GM12878 (cell line): ENCODE measurements at places on chromosomes 16 and 17.

- DNase-seq = no peak
Measured at GRCh38 chr17:62134397-62134796, 69.3 kb upstream of the MED13 start.

- DNase-seq = no peak
Measured at GRCh38 chr16:72442385-72443158, 270.6 kb upstream of the PMFBP1 start.

DNA sequence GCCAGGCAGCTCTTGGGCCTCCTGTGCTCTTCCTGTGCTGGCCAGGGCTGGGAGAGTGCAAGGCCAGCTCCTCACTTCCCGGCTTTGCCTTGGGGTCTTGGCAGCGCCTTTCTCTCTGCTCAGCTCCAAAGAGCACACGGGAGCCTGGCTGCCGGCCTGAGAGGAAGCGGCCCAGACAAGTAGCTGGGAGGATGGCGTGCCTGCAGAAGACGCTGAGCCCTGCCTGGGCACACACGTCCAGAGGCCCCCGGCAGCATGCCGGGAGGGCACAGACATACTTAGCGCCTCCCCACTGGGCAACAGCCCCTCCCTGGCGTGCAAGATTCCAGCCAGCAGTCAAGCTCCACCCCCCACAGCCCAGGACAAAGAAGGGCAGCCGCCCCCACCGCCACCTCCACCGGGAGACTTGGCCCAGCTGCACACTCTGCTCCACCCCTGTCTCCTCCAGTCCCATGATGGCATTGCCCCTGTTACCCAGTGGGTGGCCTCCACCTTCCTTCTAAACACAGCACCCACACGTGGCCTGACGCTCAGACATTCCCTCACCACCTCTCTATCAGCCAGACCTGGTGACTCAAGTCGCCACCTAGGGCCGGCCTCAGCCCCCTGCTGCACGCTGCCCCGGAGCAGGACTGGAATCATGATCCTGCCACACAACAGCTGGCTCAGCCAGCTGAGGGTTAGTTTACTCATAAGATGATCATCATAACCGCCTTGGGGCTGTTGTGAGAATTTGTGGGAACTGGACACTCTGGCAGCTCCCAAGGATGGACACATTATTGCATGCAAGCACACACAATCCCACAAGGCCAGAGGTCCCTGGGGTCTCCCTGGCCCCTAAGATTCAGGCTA lies 12.4 kb downstream of the SGCA start:
- no peak for DNase-seq

- DNase-seq = no peak
Measured at GRCh38 chr17:2947996-2948550, 115.3 kb downstream of the OR1D5 start.

GRCh38 chr17:63635787-63636186 lies 13.6 kb downstream of the MAP3K3 start:
- no peak for DNase-seq

GRCh38 chr17:67390646-67391361 lies 13.7 kb downstream of the PITPNC1 start:
- peak; percentile 87 for DNase-seq

DNA sequence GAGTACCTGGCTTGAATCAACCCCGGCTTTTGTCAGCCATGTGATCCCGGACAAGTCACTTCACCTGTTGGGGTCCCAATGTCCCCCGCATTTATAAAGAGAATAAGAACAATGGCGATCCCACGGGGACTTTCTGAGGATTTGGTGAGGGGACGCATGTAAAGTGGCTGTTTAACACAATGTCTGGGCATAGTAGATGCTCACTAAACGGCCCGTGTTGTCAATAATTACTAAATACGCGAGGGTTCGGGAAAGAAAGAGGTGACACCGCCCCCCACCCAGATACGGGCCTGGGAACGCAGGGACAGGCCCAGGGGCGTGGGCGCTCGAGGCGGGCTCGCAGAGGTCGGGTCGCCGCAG lies 1.8 kb downstream of the SYNGR3 start:
- DNase-seq = no peak

DNA sequence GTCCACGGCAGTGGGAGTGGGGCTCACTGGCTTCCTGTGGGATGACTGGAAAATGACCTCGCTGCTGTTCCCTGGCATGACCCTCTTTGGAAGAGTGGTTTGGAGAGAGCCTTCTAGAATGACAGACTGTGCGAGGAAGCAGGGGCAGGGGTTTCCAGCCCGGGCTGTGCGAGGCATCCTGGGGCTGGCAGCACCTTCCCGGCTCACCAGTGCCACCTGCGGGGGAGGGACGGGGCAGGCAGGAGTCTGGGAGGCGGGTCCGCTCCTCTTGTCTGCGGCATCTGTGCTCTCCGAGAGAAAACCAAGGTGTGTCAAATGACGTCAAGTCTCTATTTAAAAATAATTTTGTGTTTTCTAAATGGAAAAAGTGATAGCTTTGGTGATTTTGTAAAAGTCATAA lies 7.8 kb upstream of the RNF213 start:
- DNase-seq = no peak

DNA sequence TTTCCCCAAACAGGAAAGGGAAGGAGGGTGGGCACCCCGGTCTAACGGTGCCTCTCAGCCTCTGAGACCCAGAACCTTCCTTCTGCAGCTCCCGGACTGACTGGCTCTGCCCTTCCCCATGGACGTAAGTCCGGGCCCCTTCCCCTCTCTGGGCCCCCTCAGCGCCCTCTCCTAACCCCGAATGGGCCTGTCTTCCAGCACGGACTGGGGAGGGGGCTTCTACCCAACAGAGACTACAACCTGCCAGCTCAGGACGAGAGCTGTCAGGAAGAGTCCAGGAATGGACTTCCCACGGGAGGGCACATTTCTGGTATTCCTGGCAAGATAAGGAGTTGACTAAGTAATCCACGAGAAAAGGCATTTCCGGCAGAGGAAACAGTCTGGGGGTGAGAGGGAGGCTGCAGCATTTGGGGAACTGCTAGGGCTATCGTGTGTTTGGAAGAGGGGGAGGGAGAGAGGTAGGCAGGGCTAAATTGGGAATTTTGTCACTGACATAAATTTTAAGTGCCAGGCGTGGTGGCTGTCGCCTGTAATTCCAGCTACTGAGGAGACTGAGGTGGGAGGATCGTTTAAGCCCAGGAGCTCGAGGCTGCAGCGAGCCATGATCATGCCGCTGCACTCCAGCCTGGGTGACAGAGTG lies 12.1 kb upstream of the ALDOA start:
- DNase-seq = no peak

DNA sequence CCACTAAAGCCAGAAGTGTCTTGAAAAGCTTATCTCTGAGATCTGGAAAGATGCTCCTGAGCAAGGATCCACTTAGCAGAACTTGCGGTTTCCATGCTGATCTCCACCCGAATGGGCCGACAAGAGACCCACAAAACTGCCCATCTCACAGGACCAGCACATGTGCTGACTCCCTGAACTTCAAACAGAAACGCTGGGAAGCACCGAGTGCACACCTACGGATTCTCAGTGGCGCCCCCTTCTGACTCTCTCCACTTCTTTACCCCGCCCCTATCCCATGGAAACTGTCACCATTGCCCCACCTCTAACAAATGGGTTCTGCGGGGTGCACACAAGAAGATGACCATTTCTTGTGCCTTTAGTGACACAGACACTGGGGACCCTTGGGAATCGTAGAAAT lies 21.4 kb downstream of the CDRT4 start:
- DNase-seq = no peak

DNA sequence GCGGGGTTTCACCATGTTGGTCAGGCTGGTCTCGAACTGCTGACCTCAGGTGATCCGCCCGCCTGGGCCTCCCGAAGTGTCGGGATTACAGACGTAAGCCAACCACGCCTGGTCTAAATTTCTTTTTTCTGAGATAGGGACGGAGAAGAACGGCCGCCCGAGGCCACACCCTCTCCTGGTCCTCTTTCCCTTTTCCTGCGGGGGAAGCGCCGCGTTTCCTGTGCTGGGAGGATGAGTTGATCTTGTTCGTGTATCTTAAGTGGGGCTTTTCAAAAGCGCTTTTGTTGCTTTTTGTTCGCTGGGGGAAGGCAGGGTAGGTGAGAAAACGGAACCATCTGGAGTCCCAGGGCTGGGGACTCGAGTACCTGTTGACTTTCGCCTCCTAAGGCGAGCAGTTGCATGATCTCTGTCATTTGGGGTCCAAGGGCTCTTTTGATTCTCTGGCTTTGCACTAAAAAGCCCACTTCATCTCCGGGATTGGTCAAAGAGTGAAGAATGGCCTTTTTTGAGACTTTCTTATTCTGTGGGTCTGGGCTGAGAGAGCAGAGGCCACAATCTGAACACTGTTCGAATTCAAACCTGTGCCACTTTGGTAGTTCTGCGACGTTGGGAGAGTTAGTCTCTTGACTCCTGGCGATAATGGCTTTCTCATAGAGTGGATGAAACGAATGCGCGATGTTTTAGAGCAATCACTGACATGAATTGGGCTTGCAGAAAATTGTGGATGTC lies 1.3 kb downstream of the FUS start:
- no peak for DNase-seq

- no peak for DNase-seq
Measured at GRCh38 chr16:84656649-84657048, 8.3 kb downstream of the KLHL36 start.
